ENCODE measurements at places on chromosomes 7 and 10.

- no peak for DNase-seq
Observed at GRCh38 chr7:149883452-149883861, 9.7 kb downstream of the ATP6V0E2 start.

- DNase-seq = no peak
Observed at GRCh38 chr10:100364735-100365391, 17.8 kb downstream of the SCD start.

DNA sequence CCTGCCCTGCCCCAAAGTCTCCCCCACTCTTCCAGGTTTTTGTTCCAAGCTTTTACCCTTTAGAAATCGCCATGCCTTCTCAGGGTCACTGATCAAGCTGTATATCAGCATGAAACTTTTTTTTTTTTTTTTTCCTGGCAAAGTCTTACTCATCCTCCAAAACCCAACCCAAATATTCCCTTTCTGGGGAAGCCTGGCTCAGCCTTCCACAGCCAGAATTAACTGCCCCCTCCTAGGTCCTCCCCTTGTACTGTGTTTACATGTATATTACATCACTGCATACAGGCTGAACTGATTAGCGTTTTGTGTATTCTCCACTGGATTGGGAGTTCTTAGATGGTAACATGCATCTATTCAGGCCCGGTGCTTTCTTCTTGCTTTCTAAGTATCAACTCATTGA lies 4.6 kb upstream of the NOBOX start:
- no peak for DNase-seq

DNA sequence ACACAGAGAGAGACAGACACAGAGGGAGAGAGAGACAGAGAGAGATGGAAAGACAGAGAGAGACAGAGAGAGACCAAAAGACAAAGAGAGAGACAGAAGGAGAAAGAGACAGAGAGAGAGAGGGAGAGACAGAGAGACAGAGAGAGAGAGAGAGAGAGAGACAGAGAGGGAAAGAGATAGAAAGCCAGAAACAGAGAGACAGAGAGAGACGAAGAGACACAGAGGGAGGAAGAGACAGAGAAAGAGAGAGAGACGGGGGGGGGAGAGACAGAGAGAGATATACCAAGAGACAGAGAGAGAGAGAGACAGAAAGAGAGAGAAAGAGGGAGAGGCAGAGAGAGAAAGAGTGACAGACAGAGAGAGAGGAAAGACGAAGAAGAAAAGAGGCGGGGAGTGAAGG lies 10.2 kb downstream of the VSTM4 start:
- no peak for DNase-seq

DNA sequence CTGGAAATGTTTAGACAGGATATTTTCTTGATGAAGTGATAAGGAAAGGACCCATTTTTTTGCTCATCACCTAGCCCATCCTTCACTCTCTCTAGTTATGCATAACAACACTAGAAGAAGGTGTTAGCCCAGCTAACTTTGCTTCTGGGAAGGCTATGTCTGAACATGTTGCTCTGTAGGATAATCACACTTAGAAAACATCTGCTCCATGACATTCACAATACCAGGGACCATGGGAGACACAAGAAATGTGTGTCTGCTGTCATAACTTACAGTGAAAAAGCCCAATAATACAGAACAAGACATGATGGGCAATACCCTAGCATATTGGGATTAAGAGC lies 13.9 kb upstream of the ZNF282 start:
- no peak for DNase-seq

Data from iPS DF 6.9 (cell line).